ENCODE measurements at places on chromosomes 12 and 14. TPM values are rescaled to one million over a fixed set of nuclear protein-coding genes. Genes with fewer than 3 reads are reported as not detected.

Gene ZNF385A
- total RNA-seq: 10.5 TPM

DNA sequence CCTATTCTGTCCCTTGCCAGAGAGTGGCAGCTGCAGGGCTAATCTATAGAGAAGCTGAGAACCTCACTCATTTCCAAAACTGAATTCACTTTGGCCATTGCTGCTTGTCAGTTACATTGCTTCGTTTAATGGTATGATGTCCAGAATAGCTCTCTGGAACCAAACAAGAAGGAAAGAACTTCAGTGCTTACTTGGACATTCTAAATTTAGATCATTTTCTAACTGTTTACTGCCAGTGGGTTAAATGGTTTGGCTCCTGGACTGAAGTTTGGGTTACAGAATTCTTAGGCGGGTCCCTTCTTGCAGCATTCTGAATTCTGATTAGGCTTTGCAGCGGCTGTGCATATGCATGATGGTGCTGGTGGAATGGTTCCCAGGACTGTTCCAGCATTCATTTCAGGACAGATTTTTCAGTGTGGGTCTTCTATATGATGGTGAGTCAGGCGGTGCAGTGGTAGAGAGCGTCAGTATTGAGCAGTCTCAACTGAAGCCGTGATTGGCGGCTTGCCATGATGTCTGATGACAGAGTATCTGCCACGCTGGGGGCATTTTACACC lies 148.7 kb downstream of the DYRK2 start:
- DNase-seq: no peak

DNA sequence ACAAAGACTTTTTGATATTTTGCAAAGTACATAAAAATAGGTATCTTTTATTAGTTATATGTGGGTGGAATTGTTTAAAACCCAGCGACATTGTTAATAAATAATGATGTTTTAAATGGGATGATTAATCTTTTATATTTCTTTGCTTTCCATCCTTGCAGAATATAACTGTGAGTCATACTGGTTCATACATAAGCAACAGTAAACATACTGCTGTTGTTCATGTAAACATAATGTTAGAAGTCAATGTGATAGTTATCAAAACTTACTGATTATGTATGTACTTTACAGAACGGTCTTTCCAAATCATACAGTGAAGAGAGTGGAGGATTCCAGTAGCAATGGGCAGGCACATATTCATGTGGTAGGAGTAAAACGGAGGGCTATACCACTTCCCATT lies 119.8 kb downstream of the ARID2 start:
- no peak for DNase-seq

Gene ZFYVE21
- total RNA-seq: 47.4 TPM

All from skin of body (tissue), 3 donors.